Endodermal cell (in vitro differentiated cells): ENCODE measurements at places on chromosomes 1 and 21. TPM values are rescaled to one million over a fixed set of nuclear protein-coding genes. Genes with fewer than 3 reads are reported as not detected.

LCE2A gene
- total RNA-seq: not detected in 2 replicates

PLA2G5 gene
- total RNA-seq: not detected in 3 replicates

CELA2B gene
- not detected in 3 replicates for total RNA-seq

ITLN2 gene
- total RNA-seq: 15.8 to 29.7 TPM (median 29.0 TPM) in 3 replicates

OR2L5 gene
- not detected in 3 replicates for total RNA-seq
